Epithelial cell of alveolus of lung (primary cell): ENCODE measurements at places on chromosomes 2 and 18. TPM values are rescaled to one million over a fixed set of nuclear protein-coding genes. Genes with fewer than 3 reads are reported as not detected.

The NDUFV2 gene
- total RNA-seq: 147 and 170 TPM in 2 replicates

The LYPD6 gene
- 2.5 TPM in 1 of 2 replicates, not detected in the other for total RNA-seq

The UGT1A5 gene
- total RNA-seq: not detected in 2 replicates

The ALPI gene
- not detected in 2 replicates for total RNA-seq

The TMEM182 gene
- 2.6 and 2.7 TPM in 2 replicates for total RNA-seq

The ANKRD44 gene
- 2.0 and 3.1 TPM in 2 replicates for total RNA-seq

The TBR1 gene
- total RNA-seq: under 0.01 and 0.32 TPM in 2 replicates

The RSAD2 gene
- total RNA-seq: 1.4 TPM in 1 of 2 replicates, not detected in the other

The GALNT5 gene
- 5.3 and 7.6 TPM in 2 replicates for total RNA-seq

The STPG4 gene
- 1.0 TPM in 1 of 2 replicates, not detected in the other for total RNA-seq

The BAZ2B gene
- total RNA-seq: 14.5 and 55.0 TPM in 2 replicates

The TRIB2 gene
- 48.5 and 154 TPM in 2 replicates for total RNA-seq

The SPIRE1 gene
- 14.9 TPM in 2 replicates for total RNA-seq

The PKDCC gene
- total RNA-seq: 60.2 and 200 TPM in 2 replicates

The CDK15 gene
- 0.24 and 0.91 TPM in 2 replicates for total RNA-seq
